ENCODE measurements at places on chromosomes 2 and 18. TPM values are rescaled to one million over a fixed set of nuclear protein-coding genes. Genes with fewer than 3 reads are reported as not detected.

GRCh38 chr2:190530248-190530900 is 4.1 kb downstream of the NEMP2 start:
- H3K27ac ChIP-seq: no peak overlapping the region
- H3K36me3 ChIP-seq: peaks cover 15% of the 10 kb centered on the region
- no peak overlapping the region for H3K4me3 ChIP-seq
- DNase-seq: no peak
- peaks cover 64% of the 10 kb centered on the region for H3K4me1 ChIP-seq

GRCh38 chr2:16014041-16014787 is 73.9 kb downstream of the MYCN start:
- H3K4me3 ChIP-seq: no peak overlapping the region
- H3K4me1 ChIP-seq: no peaks in the 10 kb centered on the region
- peaks cover 22% of the 10 kb centered on the region for H3K27me3 ChIP-seq

GRCh38 chr2:203670939-203671338 is 35.5 kb upstream of the CD28 start:
- no peak overlapping the region for H3K4me3 ChIP-seq
- H3K27me3 ChIP-seq: no peaks in the 10 kb centered on the region
- peaks cover 6% of the 10 kb centered on the region for H3K36me3 ChIP-seq
- peaks cover 41% of the 10 kb centered on the region for H3K4me1 ChIP-seq
- H3K27ac ChIP-seq: no peak overlapping the region
- no peak for DNase-seq

- no peak overlapping the region for H3K4me3 ChIP-seq
- H3K27ac ChIP-seq: no peak overlapping the region
- H3K27me3 ChIP-seq: peaks cover 22% of the 10 kb centered on the region
Observed at GRCh38 chr2:239607517-239608191, 206.8 kb upstream of the HDAC4 start.

- H3K36me3 ChIP-seq: no peaks in the 10 kb centered on the region
- DNase-seq: no peak
- H3K27me3 ChIP-seq: no peaks in the 10 kb centered on the region
- H3K4me1 ChIP-seq: no peaks in the 10 kb centered on the region
Observed at GRCh38 chr2:77228391-77228790, 293.8 kb downstream of the LRRTM4 start.

DNA sequence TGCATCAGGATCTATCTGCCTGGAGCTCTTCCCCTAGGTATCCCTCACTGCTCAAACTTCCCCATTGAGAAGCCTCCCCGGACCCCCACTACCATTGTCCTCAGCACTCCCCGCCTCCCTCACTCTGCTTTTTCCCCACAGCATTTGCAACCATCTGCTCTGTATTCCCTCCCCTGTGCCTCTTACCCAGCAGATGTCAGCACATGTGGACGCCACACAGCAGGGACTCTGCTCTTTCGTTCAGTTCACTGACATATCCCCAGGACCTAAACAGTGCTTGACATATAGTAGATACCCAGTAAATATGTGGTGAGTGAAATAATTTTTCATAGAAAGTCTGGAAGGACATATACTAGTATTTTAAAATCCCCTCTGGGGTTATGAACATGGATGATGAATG is 101.1 kb downstream of the TMEM247 start:
- no peaks in the 10 kb centered on the region for H3K4me1 ChIP-seq
- peaks cover 18% of the 10 kb centered on the region for H3K36me3 ChIP-seq
- no peak overlapping the region for H3K4me3 ChIP-seq
- H3K27me3 ChIP-seq: no peaks in the 10 kb centered on the region
- no peak overlapping the region for H3K27ac ChIP-seq

DNA sequence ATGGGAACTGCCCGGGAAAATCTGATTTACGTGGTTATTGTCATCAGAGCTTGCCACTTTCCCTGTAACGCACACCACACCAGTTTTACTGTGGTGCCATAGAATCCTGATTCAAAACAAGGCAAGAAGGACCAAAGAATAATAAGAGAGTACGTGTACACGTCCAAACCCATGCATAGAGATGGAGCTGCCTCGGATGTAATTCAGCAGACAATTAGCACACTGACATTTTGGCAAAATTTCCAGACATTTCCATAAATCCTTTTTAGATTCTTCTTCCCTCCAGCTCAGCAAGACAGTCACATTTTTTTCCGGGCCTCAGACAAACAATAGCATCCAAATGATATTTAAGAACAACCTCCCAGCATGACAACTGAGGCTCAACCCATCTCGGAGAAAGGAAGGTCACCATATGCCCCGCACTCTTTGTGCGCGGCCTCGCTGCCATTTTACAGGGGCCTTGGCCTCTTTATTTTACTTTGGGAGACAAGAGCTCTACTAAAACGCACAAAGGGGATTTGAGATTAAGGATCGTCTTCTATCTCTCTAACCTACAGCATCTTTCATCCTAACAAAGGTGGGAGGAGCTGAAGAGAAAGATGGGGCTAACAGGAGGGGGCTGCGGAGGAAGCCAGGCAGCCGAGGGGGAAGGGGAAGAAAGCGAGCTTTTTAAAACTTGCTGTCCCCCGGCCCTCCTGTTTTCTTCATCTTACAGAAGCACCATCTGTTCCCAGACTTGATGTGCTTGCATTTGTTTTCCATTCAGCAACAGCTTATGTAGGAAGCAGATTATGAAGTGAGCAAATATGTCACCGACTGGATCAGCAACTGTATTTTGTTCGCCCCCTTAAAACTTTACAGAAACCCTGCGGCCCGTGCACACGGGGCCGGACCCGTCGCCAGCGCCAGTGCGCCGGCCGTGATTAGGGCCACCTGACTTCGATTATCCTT is 61.0 kb downstream of the CDCA7 start:
- H3K36me3 ChIP-seq: no peaks in the 10 kb centered on the region
- no peak overlapping the region for H3K4me3 ChIP-seq
- no peak for DNase-seq
- H3K27ac ChIP-seq: no peak overlapping the region
- H3K27me3 ChIP-seq: peaks cover 17% of the 10 kb centered on the region
- H3K4me1 ChIP-seq: no peaks in the 10 kb centered on the region

GRCh38 chr2:32772638-32773447 is 145.0 kb downstream of the TTC27 start:
- H3K27me3 ChIP-seq: no peaks in the 10 kb centered on the region
- no peaks in the 10 kb centered on the region for H3K36me3 ChIP-seq
- H3K4me1 ChIP-seq: peaks cover 20% of the 10 kb centered on the region

GRCh38 chr2:70620020-70620419 is 66.4 kb upstream of the TGFA start:
- no peak overlapping the region for H3K27ac ChIP-seq
- peaks cover 2% of the 10 kb centered on the region for H3K4me1 ChIP-seq
- H3K4me3 ChIP-seq: no peak overlapping the region
- no peak for DNase-seq
- peaks cover 21% of the 10 kb centered on the region for H3K27me3 ChIP-seq
- no peaks in the 10 kb centered on the region for H3K36me3 ChIP-seq

GRCh38 chr2:33216508-33217182 is 259.8 kb upstream of the RASGRP3 start:
- no peak for DNase-seq
- no peak overlapping the region for H3K27ac ChIP-seq
- peaks cover 25% of the 10 kb centered on the region for H3K4me1 ChIP-seq
- H3K4me3 ChIP-seq: no peak overlapping the region

GRCh38 chr2:28263690-28264089 is 129.0 kb upstream of the FOSL2 start:
- H3K4me3 ChIP-seq: no peak overlapping the region
- peaks cover 6% of the 10 kb centered on the region for H3K4me1 ChIP-seq
- peaks cover 21% of the 10 kb centered on the region for H3K36me3 ChIP-seq
- no peak for DNase-seq

DNA sequence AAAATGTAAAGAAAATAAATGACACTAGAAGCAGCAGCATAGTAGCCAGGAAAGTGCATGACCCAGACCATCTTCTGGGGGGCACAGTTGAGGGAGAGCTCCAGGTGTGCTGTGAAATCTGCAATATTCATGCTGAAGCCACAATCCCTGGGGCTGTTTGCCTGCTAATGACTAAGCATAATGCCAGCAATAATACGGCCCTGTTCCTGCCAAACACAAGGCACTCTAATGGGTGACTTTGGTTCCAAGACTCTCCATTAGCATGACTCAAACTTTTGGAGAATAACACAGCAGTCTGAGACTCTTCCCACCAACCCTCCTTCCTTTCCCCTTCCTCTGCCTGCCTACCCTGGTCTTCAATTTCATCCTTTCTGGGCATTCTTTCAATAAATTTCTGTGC is 77.9 kb upstream of the DOCK10 start:
- H3K27ac ChIP-seq: no peak overlapping the region
- no peak for DNase-seq
- no peaks in the 10 kb centered on the region for H3K36me3 ChIP-seq

- no peak overlapping the region for H3K27ac ChIP-seq
- H3K4me3 ChIP-seq: no peak overlapping the region
- no peak for DNase-seq
- H3K4me1 ChIP-seq: no peaks in the 10 kb centered on the region
- no peaks in the 10 kb centered on the region for H3K27me3 ChIP-seq
- no peaks in the 10 kb centered on the region for H3K36me3 ChIP-seq
Observed at GRCh38 chr18:2354292-2354691, 217.0 kb downstream of the METTL4 start.

GRCh38 chr2:58497168-58497567 is 256.0 kb upstream of the FANCL start:
- H3K4me3 ChIP-seq: no peak overlapping the region
- H3K27ac ChIP-seq: no peak overlapping the region
- H3K4me1 ChIP-seq: no peaks in the 10 kb centered on the region
- H3K36me3 ChIP-seq: no peaks in the 10 kb centered on the region
- H3K27me3 ChIP-seq: no peaks in the 10 kb centered on the region

- no peak overlapping the region for H3K4me3 ChIP-seq
- H3K27me3 ChIP-seq: peaks cover 17% of the 10 kb centered on the region
- DNase-seq: no peak
- H3K27ac ChIP-seq: no peak overlapping the region
Observed at GRCh38 chr2:106208874-106209273, 14.8 kb upstream of the UXS1 start.

GRCh38 chr2:175640655-175641054 is 361.4 kb downstream of the LNPK start:
- H3K4me3 ChIP-seq: no peak overlapping the region
- H3K36me3 ChIP-seq: no peaks in the 10 kb centered on the region
- no peak overlapping the region for H3K27ac ChIP-seq
- no peak for DNase-seq

DNA sequence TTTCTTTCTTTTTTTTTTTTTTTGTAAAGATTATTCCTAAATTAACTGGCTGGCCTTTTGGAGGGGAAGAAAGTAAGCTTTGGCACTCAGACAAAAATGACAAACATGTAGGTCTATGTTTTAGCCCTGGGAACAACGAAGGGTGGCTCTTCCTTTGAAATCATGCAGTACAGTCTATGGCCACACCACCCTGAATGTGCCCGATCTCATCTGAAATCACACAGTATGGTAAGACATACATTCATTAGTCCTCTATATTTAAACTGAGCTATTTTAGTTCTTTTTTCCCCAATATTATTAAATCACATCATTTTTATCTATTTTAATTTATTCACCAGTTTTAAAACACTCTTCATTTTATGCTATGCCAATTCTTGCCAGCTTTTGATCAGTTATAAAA is 48.2 kb downstream of the PLA2R1 start:
- peaks cover 9% of the 10 kb centered on the region for H3K27me3 ChIP-seq
- no peak overlapping the region for H3K27ac ChIP-seq
- no peaks in the 10 kb centered on the region for H3K4me1 ChIP-seq

GRCh38 chr2:73877071-73877802 is 15.6 kb upstream of the ACTG2 start:
- no peak for DNase-seq
- no peak overlapping the region for H3K27ac ChIP-seq
- H3K4me3 ChIP-seq: no peak overlapping the region
- peaks cover 13% of the 10 kb centered on the region for H3K4me1 ChIP-seq

GRCh38 chr2:119772767-119773166 is 13.0 kb downstream of the PTPN4 start:
- no peaks in the 10 kb centered on the region for H3K27me3 ChIP-seq
- H3K4me3 ChIP-seq: no peak overlapping the region
- H3K36me3 ChIP-seq: peaks cover 5% of the 10 kb centered on the region
- peaks cover 15% of the 10 kb centered on the region for H3K4me1 ChIP-seq

- peaks cover 1% of the 10 kb centered on the region for H3K27me3 ChIP-seq
- H3K36me3 ChIP-seq: no peaks in the 10 kb centered on the region
- DNase-seq: no peak
- no peak overlapping the region for H3K27ac ChIP-seq
Observed at GRCh38 chr2:119487434-119488244, 36.6 kb downstream of the SCTR start.

DNA sequence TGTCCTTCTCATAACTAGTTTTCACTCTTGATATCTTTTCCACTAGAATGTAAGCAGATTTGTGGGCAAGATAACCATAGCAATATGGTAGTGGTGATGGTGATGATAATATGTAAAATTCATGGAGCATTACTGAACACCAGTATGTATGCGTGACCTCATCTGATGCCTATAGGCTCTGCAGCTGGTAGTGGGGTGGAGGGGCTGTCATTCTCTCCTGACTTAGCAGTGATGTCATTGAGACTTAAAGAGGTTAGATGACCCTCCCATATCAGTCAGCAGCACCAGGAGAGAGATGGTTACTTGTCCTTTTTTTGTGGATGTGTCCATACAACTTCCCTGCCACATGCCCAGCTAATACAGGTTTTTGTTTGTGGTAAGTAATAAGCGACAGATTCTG is 27.9 kb downstream of the PARD3B start:
- no peak overlapping the region for H3K27ac ChIP-seq
- DNase-seq: no peak
- peaks cover 19% of the 10 kb centered on the region for H3K27me3 ChIP-seq
- no peaks in the 10 kb centered on the region for H3K36me3 ChIP-seq
- no peaks in the 10 kb centered on the region for H3K4me1 ChIP-seq

- no peaks in the 10 kb centered on the region for H3K4me1 ChIP-seq
- H3K4me3 ChIP-seq: no peak overlapping the region
- H3K27me3 ChIP-seq: no peaks in the 10 kb centered on the region
- no peak overlapping the region for H3K27ac ChIP-seq
Observed at GRCh38 chr18:39350945-39351344, 1785.3 kb upstream of the CELF4 start.

The STPG4 gene
- total RNA-seq: not detected

The EFR3B gene
- total RNA-seq: 0.46 TPM

The PLCL1 gene
- 2.0 TPM for total RNA-seq

The DNAH7 gene
- not detected for total RNA-seq

The TDRD15 gene
- not detected for total RNA-seq

The CD207 gene
- not detected for total RNA-seq

The MBD5 gene
- 28.0 TPM for total RNA-seq

The CRYGC gene
- total RNA-seq: not detected

The REG3A gene
- not detected for total RNA-seq

The CTAGE1 gene
- total RNA-seq: not detected

The TPO gene
- total RNA-seq: not detected

The IL1F10 gene
- total RNA-seq: not detected

The GCG gene
- total RNA-seq: not detected
